ENCODE measurements at places on chromosomes 2 and 18. TPM values are rescaled to one million over a fixed set of nuclear protein-coding genes. Genes with fewer than 3 reads are reported as not detected.

DNA sequence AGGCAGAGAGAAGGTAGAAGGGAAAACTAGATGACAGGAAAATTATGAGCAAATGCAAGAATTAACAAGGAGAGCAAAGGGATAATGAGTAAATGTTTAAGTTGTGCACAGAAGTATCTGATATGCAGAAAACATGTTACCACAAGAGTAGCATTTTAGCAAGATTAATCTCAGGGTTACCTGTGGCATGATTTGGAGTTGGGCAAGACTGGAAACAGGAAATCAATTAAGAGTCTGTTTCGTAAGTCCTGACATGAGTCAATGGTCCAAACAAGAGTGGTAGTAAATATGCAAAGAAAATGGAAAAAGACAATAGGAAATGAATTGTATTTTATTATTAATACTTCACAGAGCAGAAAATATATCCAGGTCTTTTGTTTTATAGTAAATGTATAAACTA lies 17.3 kb upstream of the MTX2 start:
- no peak for DNase-seq

DNA sequence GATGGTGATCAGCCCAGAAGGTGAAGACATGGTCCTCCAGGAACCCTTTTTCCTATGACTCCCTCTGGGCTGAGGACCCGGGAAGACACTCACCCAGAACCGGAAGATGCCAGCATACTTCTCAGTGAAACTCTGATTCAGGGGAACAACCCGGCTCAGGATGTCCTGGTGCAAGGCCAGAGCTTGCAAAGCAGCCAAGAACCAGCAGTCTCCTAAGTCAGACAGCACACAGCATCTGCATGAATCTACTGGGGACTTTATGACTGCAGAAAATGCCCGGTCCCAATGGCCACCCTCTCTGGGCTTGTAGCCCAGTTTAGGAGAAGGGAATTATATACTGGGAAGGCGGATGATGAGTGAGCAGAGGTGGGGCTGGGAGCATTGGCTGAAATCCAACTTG lies 15.3 kb downstream of the CAPN14 start:
- DNase-seq: no peak

DNA sequence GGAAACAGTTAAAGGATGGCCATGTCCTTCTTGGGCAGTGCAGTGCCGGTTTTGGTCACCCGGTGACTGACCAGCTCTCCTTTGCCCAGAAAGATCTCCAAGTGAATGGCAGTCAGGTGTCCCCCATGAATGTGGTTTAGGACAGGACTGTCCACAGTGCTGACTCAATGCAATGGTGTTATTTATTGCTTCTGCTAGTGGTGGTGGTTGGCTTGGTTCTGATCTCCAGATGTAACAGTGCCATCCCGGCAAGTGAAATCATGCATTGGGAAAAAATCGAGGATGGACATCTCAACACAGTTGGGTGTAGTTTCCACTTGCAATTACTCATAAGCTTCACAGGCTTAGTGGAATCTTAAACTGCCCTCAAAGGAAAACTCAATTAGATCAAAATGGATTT lies 81.9 kb downstream of the TGOLN2 start:
- no peak for DNase-seq

- no peak for DNase-seq
Observed at GRCh38 chr2:5695654-5696403, 3.6 kb downstream of the SOX11 start.

- no peak for DNase-seq
Observed at GRCh38 chr2:183000846-183001245, 37.4 kb downstream of the NCKAP1 start.

GRCh38 chr2:48946449-48947048 lies 191.0 kb upstream of the LHCGR start:
- DNase-seq: no peak

DNA sequence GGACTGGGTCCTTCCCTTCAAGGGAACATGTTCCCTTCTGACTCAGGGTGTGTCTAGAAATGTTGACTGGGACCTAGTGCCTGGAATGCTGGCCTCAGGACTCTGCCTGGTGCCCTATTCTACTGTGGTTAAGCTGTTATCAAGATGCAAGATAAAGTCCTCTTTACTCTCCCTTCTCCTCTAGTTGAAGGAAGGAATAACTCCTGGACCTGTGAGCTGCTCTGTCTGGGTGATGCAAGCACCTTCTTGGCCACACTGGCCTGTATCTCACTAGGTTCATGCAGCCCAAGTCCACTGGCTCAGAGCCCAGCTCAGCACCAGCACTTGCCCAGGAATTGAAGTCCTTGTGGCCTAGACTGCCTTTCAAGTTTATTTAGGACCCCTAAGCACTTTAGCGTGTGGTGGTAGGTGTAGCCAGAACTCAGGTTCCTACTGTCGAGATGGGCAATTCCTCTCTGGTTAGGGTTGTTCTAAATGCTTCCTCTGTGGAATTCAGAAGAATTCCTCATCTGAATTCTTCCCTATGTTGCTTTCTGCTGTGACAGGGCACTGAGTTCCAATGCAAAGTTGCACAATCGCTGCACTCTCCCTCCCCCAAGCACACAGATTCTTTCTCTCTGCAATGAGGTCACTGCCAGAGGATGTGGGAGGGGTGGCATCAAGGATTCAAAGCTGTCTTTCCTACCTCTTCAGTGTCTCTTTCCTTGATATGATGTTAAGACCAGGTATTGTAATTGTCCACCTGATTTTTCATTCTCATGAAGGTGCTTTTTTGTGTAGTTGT lies 54.7 kb downstream of the VWC2L start:
- no peak for DNase-seq

GRCh38 chr2:128090575-128090944 lies 440 bp upstream of the UGGT1 start:
- no peak for DNase-seq

GRCh38 chr2:43175020-43175441 lies 51.4 kb downstream of the ZFP36L2 start:
- DNase-seq: no peak

DNA sequence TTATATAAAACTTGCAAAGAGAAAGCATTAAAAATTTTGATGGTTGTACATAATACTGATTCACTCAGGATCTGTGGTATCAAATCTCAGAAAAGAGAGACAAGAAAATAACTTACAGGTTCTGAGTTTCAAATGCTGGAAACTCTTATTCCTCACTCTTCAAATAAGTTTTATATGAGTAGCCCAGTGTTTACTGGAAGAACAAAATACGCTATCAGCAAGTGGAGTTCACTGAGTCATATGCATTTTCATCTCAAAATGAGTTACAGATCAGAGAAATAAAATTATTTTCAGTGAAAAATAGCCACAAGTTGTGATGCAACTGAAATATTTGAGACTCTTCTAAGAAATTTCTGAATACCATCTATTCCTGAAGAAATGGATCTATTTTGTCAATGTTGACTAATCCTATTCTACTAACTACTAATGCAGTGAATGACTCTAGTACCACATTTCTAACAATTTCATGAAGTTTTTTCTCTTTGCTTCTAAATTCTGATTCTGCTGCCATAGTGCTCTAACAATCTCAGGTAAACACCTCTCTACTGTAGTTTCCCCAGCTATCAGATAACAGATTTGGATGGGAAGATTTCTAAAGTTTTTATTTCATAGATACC lies 391.7 kb downstream of the ZEB2 start:
- DNase-seq: no peak

GRCh38 chr2:177211169-177211568 lies 1.4 kb upstream of the HNRNPA3 start:
- no peak for DNase-seq

VSNL1 gene
- total RNA-seq: 1.8 TPM

GPN1 gene
- total RNA-seq: 13.3 TPM

EIPR1 gene
- total RNA-seq: 0.59 TPM

Measured in uterus (tissue), 4 donors.